ENCODE measurements at places on chromosomes 1 and 21. TPM values are rescaled to one million over a fixed set of nuclear protein-coding genes. Genes with fewer than 3 reads are reported as not detected.

Gene TRIM58
- not detected for total RNA-seq

GRCh38 chr1:170634293-170634692 is 29.6 kb upstream of the PRRX1 start:
- H3K27me3 ChIP-seq: no peaks in the 10 kb centered on the region
- H3K27ac ChIP-seq: no peak overlapping the region
- no peak overlapping the region for H3K4me3 ChIP-seq
- no peaks in the 10 kb centered on the region for H3K36me3 ChIP-seq

DNA sequence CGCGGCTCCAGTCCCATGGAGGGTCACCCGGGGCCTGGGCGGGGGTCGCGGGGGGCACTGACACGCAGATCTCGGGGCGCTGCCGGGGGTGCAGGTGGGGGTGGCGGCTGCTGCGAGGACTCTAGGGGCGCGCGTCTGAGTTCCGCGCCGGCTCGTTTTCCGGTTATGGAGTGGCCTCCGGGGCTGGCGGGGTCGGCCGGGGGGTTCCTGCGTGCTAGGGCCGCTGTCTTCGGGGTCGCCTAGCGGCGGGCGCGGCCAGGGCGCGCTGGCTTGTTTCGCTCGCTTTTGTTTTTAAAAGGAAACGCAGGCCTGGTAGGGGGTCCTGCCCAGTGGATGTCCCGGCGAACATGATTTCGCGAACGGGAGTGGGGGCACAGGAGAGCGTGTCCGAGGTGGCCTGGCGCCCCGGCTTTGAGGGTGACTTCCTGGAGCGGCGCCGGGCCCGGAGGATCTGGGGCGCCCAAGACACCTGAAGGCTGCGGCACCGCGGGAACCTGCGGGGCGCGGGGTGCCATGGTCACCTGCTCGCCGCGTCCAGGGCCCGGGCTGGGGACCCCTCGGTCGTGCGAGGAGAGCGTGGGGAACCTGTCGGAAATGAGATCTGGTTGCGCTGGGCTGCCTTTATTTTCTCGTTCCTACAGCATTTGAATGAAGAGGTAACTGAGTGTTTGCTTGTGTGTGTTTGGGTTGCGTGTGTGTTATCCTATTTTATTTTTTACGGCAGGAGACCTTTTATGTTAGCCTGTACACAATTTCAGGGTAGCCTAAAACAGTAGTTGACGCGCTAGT is 618 bp downstream of the ETS2 start:
- H3K27me3 ChIP-seq: no peaks in the 10 kb centered on the region
- peaks cover 48% of the 10 kb centered on the region for H3K4me1 ChIP-seq
- peak overlapping the region; percentile 85 for H3K4me3 ChIP-seq
- DNase-seq: no peak

- no peak overlapping the region for H3K27ac ChIP-seq
- peaks cover 22% of the 10 kb centered on the region for H3K27me3 ChIP-seq
- DNase-seq: no peak
- no peaks in the 10 kb centered on the region for H3K4me1 ChIP-seq
Measured at GRCh38 chr1:175320804-175321203, 128.2 kb upstream of the KIAA0040 start.

Gene PHC2
- total RNA-seq: 54.2 TPM

- DNase-seq: no peak
- peaks cover 82% of the 10 kb centered on the region for H3K4me1 ChIP-seq
- no peaks in the 10 kb centered on the region for H3K27me3 ChIP-seq
- H3K27ac ChIP-seq: peak overlapping the region; percentile 90
Measured at GRCh38 chr1:68174738-68175113, 57.6 kb downstream of the WLS start.

DNA sequence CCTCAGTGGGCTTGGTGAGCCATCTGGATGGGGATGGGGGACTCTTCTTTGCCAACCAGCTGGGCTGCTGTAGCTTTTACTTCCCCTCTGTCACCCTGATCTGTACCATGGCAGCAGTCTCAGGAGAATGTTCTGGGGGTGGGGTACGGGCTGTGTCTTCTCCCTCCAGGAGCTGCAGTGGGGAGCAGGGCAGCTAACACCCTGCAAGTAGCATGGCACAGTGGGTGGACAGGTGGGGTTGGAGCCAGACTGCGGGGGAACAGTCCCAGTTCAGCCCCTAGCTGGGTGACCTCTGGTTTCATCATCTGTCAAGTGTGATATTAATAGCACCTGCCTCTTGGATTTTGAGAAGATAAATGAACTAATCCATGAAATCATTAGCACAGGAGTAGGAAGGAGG is 3.1 kb downstream of the NFASC start:
- no peaks in the 10 kb centered on the region for H3K4me1 ChIP-seq
- no peak overlapping the region for H3K27ac ChIP-seq
- no peak for DNase-seq

GRCh38 chr21:16590641-16591292 is 861.0 kb downstream of the USP25 start:
- H3K4me1 ChIP-seq: no peaks in the 10 kb centered on the region
- no peak overlapping the region for H3K4me3 ChIP-seq
- no peaks in the 10 kb centered on the region for H3K27me3 ChIP-seq
- H3K36me3 ChIP-seq: no peaks in the 10 kb centered on the region
- no peak for DNase-seq

GRCh38 chr1:3907031-3907534 is 7.0 kb upstream of the C1orf174 start:
- DNase-seq: no peak
- no peak overlapping the region for H3K4me3 ChIP-seq
- H3K27ac ChIP-seq: no peak overlapping the region
- H3K27me3 ChIP-seq: peaks cover 8% of the 10 kb centered on the region
- peaks cover 3% of the 10 kb centered on the region for H3K36me3 ChIP-seq

- H3K4me3 ChIP-seq: no peak overlapping the region
- DNase-seq: no peak
- H3K27me3 ChIP-seq: no peaks in the 10 kb centered on the region
Measured at GRCh38 chr1:171137580-171137979, 46.9 kb downstream of the FMO3 start.

All from Calu3 (cell line).